ENCODE measurements at places on chromosomes 6 and 20. TPM values are rescaled to one million over a fixed set of nuclear protein-coding genes. Genes with fewer than 3 reads are reported as not detected.

WFDC12 gene
- total RNA-seq: not detected

ANKRD66 gene
- not detected for total RNA-seq

RBPJL gene
- total RNA-seq: not detected

IMPG1 gene
- total RNA-seq: not detected

CALHM4 gene
- not detected for total RNA-seq

EFCAB8 gene
- total RNA-seq: not detected

GFRA4 gene
- total RNA-seq: not detected

TFAP2A gene
- total RNA-seq: not detected

EDN1 gene
- total RNA-seq: 2.6 TPM

MACROD2 gene
- total RNA-seq: not detected

All from cardiac ventricle fibroblast (primary cell).